ENCODE measurements at places on chromosomes 6 and 20.

DNA sequence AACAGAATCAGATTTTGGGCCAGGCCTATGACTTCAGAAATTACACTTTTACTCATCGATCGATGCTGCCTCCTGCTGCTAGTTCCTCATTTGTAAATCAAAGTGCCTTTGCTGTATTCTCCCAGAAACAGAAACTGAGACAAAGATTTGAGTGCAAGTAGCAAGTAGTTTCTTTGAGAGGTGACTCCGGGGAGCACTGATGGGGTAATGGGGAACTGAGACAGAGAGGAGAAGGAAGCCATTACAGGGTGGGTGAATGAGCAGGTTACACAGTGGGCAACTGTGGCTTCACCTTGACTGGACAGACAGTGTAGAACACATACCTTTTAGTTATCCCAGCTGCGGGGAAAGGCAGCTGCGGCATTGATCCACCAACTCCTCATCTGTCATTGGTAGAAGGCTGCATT, 9.7 kb upstream of the CD40 start:
- no peak for DNase-seq

DNA sequence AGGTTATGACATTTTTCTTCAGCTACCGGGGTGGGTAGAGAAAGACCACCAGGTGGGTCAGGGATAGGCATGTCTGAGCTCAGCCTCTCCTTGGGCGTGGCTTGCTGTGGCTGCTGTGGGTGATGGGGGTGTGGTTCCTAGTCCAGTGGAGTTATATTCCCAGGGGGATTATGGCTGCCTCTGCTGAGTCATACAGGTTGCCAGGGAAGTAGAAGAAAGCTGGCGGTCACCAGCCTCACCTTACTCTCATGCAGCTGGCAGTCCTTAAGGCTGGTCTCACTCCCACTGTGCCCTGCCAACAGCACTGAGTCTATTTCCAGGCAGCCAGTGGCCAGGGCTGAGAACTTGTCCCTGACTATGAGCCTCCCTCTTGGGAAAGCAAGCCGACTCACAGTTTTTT, 130.0 kb downstream of the SCP2D1 start:
- DNase-seq: no peak

- DNase-seq: peak; percentile 59
Measured at GRCh38 chr6:105452924-105453756, 50.3 kb upstream of the PREP start.

DNA sequence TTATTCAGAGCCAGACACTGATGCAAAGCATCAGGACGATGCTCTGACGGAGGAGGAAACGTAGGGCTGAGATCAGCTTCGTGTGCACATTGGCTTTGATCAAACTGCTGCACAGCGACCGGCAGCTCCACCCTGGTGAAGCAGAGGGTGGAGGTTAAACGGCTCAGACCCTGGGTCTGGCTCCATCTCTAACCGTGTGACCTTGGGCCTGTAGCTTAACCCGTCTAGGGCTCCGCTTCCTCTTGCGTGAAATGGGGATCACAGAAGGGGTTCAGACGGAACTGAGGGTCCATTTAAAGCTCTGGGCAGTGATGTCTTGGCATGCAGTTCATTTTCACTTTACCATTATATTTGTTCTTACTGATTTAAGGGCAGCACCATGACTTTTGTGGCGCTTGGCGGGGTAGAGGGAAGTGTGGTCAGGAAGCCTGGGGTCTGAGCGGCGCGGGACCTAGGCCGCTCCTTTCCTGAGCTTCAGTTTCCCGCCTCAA, 644 bp downstream of the RBL1 start:
- DNase-seq: peak; percentile 73

DNA sequence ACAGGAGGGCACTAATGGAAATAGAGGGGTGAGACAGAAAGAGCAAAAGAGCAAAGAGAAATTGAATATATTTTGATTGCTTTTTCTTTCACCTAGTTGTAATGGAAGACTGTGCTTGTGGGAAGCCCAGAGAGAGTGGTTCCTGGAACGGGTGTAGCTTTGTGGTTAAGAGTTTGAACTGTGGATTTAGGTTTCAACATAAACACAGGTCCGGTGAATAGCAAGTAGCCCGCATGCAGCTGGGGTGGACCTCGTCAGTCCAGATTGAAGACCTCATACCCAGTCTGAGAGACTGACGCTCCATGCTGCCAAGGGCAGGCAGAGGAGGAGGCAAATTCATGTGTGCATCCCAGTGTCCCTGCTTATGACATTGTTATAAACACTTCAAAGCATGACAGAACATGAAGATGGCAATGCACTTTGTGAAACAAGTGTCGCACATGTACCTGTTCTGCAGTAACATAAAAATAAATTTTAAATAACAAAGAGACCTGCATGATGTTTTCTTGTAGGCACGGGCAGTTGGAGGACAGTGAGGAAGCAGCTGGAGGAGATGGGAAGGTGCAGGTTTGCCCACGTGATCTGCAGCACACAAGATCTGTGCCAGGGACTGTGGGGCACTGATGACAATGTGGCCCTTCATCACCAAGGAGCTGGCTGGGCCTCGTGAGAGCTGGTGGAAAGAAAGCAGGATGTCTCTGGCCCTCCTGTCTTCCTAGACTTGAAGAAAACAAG, 220.5 kb upstream of the SSTR4 start:
- DNase-seq: no peak

All from activated CD8-positive, alpha-beta T cell treated with anti-CD3 and anti-CD28 coated beads, Interleukin-2, amount 10 ng/mL, durations not matched to agents 7 days and 5 days (primary cell).